ENCODE measurements at places on chromosomes 1 and 21.
A peak's percentile ranks its signal among the peaks of the same experiment; 100 is the strongest.

- peak; percentile 52 for DNase-seq
Observed at GRCh38 chr1:159012495-159012894, 2.8 kb downstream of the IFI16 start.

DNA sequence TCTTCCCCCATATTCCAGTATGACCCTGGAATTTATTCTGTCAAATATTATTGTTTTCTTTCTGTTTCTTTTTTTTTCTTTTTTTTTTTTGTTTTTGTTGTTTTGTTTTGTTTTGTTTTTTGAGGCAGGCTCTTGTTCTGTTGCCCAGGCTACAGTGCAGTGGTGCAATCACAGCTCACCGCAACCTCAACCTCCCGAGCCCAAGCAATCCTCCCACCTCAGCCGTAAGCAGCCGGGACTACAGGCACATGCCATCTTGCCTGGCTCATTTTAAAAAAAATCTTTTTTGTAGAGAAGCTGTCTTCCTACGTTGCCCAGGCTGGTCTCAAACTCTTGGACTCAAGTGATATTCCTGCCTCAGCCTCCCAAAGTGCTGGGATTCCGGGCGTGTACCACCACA is 237.6 kb downstream of the SMYD3 start:
- DNase-seq = no peak

DNA sequence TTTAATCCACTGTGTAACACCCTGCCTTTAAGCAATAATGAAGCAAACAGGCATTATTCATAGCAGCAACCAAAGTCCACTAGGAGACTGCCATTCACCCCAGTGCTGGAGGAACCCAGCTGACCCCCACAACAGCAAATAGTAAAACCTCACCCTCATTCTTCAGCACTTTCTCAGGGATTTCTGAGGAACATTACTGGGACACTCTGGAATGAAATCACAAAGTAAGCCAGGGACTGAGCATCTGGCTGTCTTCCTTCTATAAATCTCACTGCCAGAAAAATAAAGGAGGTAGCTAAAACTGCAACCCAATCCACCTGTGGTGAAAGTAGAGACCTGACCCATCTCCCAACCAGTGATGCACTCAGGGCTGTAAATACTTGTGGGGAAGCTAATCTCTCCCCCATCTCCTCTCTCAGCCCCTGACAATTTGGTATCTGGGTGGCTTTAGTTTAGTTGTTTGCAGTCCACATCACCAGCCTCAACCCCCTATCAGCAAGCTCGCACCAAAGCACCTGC is 47.1 kb downstream of the COL6A1 start:
- peak; percentile 62 for DNase-seq

DNA sequence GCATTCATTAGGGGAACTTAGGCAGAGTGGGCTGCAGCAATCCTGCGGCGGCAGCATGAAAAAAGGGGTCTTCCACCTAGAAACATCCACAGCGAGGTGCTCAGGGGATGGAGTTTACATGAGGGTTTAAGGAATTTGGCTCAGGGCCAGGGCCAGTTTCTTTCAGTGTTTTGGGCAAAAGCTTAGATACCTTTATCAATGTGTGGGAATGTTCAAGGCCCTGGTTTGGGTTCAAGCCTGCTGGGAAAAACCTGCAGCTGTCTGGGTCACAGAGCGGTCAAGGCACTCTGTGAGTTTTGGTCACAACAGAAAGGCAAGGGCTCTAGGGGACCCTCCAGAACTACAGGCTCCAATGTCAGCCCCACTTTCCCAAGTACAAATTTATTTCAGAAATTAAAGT is 230.3 kb downstream of the DISC1 start:
- no peak for DNase-seq

- no peak for DNase-seq
Observed at GRCh38 chr1:54570161-54570560, 22.1 kb downstream of the ACOT11 start.

DNA sequence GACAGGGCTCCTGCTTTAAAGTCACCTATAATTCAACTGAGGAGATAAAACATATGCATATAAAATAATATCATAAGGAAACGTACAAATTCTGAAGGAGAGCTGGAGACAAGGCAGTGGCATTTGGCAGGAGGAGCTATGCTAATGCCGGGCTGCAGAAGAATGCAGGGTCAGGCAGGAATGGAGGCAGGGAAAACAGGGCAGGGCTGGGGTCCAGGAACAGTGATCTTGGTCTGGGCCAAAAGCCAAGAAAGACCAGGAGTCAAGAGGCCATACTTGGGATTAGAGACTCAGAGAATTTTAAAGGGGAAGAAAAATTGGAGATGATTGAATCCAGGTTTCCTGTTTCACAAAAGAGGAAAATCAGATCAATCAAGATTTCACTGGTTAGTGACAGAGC is 20.0 kb upstream of the BRDT start:
- DNase-seq = peak; percentile 14

DNA sequence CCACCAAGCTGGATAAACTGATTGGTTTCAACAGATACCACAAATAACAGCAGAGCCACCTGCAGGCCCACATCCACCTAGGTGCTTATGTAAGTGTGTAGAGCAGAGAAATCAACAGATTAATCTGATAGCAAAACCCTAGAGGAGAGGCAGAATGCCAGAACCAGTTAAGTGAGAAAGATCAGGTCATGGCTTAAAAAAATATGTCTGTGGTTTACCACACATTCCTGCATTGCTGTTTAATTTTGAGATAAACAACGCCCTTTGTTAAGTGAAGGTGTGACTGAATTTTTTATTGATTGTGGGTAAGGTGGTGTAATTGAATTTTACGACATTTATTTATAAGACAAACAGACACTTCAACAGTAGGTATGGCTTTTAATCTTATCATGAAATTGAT is 21.2 kb downstream of the CRNN start:
- DNase-seq = no peak

DNA sequence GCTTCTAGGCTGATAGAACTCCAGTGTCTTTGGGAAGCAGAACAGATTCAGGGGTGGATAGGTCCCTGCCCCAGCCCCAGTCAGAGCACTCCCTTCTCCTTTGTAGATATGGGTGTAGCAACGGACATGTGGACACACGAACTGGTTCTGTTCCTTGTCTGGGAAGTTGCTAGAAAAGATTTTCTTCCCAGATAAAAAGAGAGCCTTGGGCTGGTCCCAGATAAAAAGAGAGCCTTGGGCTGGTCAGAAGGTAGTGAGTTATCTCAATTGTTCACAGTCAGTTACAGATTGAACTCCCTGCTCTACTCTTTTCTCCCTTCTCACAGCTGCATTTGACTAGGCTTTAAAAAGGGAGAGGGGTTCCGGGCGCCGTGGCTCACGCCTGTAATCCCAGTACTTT is 7.4 kb upstream of the EFNA1 start:
- DNase-seq = no peak

GRCh38 chr1:37840711-37841110 is 18.7 kb downstream of the MTF1 start:
- no peak for DNase-seq

DNA sequence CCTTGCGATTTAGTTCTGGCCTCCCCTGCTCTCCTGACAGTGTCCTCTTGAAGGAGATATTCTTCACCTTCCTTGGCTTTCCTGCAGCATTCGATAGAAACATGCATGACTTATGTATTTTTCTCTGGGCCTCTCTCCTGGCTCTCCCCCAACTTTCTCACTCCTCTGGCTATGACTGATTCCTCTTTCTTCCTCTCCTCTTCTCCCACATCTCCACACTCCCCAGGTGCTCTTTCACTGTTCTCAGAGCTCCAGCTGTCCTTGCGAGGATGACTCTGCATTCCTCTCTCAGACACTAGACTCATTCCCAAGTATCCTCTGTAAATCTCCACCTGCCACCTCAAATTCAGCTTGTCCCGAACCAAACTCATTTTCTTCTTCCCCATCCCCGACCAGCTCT is 18.0 kb downstream of the LRRC42 start:
- no peak for DNase-seq

- DNase-seq = no peak
Observed at GRCh38 chr1:171966426-171967220, 125.3 kb downstream of the DNM3 start.

GRCh38 chr1:161486806-161487741 is 18.2 kb upstream of the FCGR2A start:
- DNase-seq = peak; percentile 59

GRCh38 chr21:42061195-42061985 is 9.7 kb upstream of the UMODL1 start:
- DNase-seq = no peak

GRCh38 chr1:54125386-54126070 is 27.3 kb downstream of the CDCP2 start:
- peak; percentile 35 for DNase-seq

GRCh38 chr1:61779231-61779630 is 37.0 kb downstream of the PATJ start:
- DNase-seq = no peak

DNA sequence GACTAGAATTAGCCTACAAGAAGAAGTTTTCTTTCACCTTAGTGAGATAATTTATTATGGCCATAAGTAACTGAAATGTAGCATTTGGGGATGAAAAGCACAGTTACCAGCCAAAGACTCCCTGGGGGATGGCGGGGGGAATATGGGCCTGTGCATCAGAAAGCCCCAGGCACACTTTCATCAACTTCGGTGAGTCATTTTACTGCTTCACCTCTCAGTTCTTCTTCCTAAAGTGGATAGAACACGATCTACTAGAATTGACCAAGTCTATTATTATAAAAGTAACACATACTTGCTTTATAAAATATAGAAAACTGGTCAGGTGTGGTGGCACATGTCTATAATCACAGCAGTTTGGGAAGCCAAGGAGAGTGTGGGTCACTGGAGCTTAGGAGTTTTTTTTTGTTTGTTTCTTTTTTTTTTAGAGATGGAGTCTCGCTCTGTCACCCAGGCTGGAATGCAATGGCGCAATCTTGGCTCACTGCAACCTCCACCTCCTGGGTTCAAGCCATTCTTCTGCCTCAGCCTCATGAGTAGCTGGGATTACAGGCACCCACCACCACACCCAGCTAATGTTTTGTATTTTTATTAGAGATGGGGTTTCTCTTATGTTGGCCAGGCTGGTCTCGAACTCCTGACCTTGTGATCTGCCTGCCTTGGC is 141.8 kb downstream of the ZZZ3 start:
- peak; percentile 95 for DNase-seq

- peak; percentile 64 for DNase-seq
Observed at GRCh38 chr1:65687428-65688214, 105.1 kb upstream of the PDE4B start.

DNA sequence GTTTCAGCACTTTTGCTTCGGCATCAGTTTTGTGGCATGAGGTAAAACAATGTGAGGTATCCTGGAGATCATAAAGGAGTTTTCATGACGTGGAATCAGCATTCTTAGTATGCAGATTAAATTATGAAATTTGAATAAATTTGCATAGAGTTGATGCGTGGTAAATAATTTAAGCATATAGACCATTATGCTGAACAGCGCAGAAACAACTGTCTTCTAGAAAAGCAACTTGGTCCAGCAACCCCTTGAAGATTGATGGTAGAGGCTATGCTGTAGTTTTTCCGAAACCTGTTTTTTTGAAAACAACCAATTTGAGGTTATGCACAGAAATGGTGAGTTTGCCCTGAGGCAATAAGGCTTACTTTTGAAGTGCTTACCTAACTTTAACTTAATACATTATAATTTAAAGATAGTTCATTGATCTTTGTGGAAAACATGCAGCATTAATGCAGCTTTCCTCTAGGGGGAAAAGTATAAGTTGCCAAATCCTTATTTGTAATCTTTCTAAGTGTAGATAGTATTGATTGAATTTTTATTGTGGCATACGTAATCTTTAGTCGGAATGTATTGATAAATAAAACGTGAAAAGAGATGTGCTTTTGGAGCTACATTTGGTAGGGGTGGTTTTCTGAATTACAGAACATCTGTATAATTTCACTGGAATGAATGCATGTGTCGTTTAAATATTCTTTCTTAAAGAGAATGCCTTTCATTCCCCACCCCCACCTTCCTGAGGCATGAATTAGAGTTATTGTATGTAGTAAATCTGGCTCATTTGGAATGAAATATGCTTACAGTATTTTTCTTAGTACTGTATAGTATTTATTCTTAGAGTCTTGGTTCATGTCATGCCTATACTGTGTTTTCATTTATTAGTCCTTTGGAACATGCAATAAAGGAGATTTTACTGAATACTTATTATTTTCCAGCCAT is 3.8 kb downstream of the PRDM2 start:
- no peak for DNase-seq

DNA sequence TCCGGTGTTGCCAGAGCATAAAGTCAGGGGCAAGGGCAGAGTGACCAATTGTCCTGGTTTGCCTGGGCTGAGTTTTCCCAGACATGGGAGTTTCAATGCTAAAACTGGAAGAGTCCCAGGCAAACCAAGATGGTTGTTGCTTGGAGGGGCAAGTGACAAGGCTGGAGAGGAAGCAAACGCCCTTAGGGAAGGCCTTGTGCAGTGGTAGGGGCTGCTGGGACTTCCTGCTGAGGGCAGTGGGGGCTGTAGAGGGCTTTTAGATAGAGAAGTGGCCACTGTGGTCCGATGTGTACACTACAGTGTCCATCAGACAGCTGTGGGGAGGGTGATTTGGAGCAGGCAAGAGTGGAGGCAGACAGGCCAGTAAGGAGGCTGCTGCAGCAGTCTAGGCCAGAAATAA is 7.0 kb upstream of the CELA2A start:
- no peak for DNase-seq

- DNase-seq = no peak
Observed at GRCh38 chr1:35603468-35603867, 30.4 kb downstream of the TFAP2E start.

- DNase-seq = no peak
Observed at GRCh38 chr1:228218513-228219244, 10.8 kb downstream of the OBSCN start.

GRCh38 chr1:78275456-78275855 is 215.3 kb upstream of the PTGFR start:
- DNase-seq = peak; percentile 91

GRCh38 chr1:109479311-109479710 is 4.4 kb upstream of the ATXN7L2 start:
- no peak for DNase-seq

DNA sequence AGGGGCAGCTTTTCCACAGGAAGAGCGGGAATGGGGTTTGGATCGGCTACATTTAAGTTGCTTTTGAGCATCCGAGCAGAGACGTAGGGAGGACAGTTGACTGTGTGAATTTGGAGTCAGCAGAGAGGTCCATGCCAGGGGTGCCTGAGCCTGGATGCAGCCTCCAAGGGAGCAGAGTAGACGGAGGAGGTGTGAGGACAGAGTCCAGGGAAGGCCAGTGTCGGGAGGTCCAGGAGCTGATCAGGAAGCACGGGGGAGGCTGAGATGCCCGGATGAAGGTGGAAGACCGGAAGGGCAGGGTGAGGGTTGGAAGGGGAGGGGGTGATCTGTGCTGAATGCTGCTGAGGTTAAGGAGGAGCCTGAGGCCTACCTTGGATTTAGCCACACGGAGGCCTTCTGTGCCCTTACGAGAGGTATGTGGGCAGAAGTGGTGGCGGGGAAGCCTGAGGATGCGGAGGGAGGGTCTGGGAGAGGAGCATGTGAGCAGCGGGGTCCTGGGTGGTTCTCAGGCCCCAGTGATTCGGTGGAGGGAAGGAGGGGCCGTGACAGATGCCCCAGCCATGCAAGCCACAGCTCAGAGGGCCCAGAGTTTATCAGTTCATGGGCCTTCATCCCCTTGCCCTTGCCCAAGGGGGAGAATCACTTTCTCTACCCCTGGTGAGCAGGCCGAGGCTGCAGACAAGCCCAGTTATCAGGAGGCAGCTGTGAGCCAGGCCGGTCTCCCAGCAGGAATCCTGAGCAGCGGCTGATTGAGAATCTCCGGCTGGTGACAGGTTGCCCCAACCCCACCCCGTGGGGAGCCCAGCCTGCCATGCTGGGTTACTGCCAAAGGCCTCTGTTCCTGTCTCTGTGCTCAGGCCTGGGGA is 54.0 kb upstream of the ACTL8 start:
- no peak for DNase-seq

Data from fibroblast of skin of right biceps (primary cell).